MV-4-11 (cell line): ENCODE measurements at places on chromosomes 16 and 17.
A peak's percentile ranks its signal among the peaks of the same experiment; 100 is the strongest.

GRCh38 chr17:16507918-16508533 lies 16.0 kb upstream of the LRRC75A start:
- DNase-seq = peak; percentile 27

GRCh38 chr17:38735161-38735997 lies 5.2 kb downstream of the CISD3 start:
- no peak for DNase-seq

DNA sequence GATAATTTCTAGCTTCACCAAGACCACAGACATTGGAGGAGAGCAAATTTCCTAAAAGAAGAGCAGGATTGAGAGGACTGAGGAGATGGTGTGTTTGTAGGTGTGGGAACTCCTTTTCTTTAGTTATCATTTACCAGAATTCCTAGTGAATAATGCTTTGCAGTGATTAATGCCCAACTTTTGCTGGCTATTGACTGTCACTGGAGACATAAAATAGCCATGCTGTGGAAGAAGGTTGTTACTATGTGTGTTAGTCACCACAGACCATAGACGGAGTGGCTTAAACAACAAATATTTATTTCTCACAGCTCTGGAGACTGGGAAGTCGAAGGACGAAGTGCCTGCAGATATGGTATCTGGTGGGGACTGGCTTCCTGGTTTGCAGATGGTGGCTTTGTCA lies 179.1 kb downstream of the SHISA9 start:
- no peak for DNase-seq

GRCh38 chr17:73776351-73777130 lies 132.3 kb upstream of the SDK2 start:
- no peak for DNase-seq

GRCh38 chr16:17069681-17070080 lies 401.1 kb downstream of the XYLT1 start:
- DNase-seq = no peak

- no peak for DNase-seq
These were observed 6.7 kb upstream of the ALDH3A2 start for GRCh38 chr17:19641687-19642372.

DNA sequence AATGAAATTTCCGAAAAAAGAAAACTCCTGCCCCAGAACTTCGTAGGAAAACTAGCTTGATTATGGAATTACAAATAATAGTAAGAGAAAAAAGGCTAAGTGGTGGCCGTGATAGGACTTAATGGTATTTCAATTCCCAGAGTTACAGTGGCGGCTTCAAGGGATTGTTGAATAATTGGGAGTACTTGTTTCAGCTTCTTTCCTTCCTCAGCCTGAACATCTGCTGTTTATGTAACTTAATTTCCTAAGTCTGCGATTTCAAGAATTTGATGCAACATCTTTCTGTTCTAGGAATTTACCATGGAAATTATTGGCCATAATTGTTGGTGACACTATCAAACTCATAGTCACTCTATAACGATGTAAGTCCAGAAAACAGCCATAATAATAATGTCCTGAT lies 684 bp upstream of the APPBP2 start:
- no peak for DNase-seq

DNA sequence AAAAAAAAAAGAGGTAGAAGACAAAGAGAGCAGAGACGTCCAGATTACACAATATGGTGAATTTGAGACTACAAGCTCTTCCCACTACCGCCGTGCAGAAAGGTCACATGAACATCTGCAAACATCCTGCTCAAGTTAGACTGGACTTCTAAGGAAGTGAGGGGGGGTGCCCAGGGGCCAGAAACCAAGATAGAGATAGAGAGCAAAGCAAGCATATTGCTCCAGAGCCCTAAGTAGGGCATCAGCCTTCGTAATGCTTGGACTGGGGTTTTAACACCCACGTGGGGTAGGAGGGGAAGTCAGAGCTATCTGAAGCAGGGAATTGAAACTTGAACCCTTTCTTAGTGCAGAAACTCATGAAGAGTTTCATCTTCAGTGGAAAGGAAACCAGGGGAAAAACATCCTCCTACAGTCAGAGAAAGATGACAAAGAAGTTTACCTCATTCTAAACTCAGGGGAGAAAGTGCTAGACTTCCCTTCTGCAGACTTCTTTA lies 8.7 kb downstream of the CLEC19A start:
- peak; percentile 99 for DNase-seq

DNA sequence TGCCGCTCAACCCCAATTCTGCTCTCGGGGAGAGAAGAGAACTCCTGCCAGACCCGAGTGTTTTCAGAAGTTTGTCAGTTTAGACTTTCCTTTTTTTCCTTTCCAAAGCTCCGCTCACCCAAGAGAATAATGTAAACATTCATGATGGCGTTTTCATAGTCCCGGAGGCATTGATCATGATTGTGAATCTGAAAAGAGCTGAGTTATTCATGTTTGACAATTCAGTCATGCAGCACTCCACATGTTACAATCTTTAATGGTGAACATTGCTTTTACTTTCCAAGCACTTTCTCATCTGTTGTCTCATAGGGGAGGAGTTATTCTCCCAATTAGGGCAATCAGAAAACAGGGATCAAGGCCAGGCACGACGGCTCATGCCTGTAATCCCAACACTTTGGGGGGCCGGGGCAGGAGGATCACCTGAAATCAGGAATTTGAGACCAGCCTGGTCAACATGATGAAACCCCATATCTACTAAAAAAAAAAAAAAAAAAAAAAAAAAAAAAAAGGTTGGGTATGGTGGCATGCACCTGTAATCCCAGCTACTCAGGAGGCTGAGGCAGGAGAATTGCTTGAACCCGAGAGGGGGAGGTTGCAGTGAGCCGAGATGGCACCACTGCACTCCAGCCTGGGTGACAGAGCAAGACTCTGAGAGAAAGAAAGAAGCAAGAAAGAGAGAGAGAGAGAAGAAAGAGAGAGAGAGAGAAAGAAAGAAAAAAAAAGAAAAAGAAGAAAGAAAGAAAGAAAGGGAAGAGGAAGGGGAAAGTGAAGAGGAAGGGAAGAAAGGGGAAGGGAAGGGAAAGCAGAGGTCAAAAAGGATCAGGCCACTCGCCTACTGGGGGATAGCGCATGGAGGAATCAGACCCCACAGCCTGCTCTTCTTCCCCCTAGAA lies 70.0 kb upstream of the TNRC6C start:
- DNase-seq = no peak

GRCh38 chr17:2412561-2413021 lies 11.7 kb upstream of the MNT start:
- DNase-seq = no peak

GRCh38 chr16:50024207-50024606 lies 818 bp upstream of the CNEP1R1 start:
- no peak for DNase-seq

- no peak for DNase-seq
These were observed 237.2 kb downstream of the TOX3 start for GRCh38 chr16:52309446-52310416.

- DNase-seq = no peak
These were observed 21.1 kb downstream of the GJD3 start for GRCh38 chr17:40343219-40344119.

GRCh38 chr17:63162406-63163157 lies 196.5 kb downstream of the TANC2 start:
- DNase-seq = no peak

- DNase-seq = no peak
These were observed 388.3 kb downstream of the MAF start for GRCh38 chr16:79212114-79212791.
